Effector CD4-positive, alpha-beta T cell (primary cell): ENCODE measurements at places on chromosomes 6 and 20.

DNA sequence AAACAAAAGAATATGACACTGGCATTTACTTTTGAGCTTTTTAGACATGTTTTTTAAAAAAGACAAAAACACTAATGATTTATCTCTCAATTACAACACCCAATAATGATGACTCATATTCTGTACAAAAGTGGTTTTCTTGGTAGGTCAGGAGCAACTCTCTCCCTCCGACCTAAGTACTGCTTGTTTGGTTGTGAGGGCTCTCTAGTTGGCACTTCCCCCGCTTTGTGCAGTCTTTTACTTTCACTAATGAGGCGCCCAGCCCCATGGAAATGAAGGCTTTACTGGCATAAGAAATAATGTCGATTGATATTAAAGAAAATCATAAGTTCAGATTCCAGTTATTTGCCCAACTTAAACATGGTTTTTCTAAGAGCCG lies 1.3 kb downstream of the KPNA5 start:
- DNase-seq: peak; percentile 30

- DNase-seq: no peak
Observed at GRCh38 chr6:47724300-47724699, 25.9 kb downstream of the ADGRF4 start.

GRCh38 chr6:168530653-168531071 lies 89.7 kb downstream of the SMOC2 start:
- DNase-seq: no peak

GRCh38 chr6:104711371-104711770 lies 148.3 kb downstream of the HACE1 start:
- DNase-seq: no peak

- no peak for DNase-seq
Observed at GRCh38 chr20:37234254-37234581, 27.4 kb downstream of the GHRH start.

DNA sequence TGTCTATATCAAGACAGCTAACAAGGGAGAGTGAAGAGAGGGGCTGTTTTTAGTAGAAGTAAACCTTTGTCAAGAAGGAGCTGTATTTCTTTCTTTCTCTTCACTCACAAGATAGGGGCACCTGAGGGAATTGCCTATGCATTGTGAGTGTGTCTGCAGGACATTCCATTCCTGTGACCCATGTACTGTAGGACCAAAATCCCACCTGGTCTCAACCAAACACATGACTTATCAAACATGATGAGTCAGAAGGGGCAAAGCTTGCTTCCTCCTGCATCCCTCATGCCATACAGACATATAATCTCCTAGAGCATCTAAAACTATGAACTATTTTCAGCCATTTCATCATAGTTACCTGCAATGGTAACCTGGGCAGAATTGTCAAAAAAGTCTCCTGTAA lies 21.8 kb downstream of the PKHD1 start:
- no peak for DNase-seq

GRCh38 chr6:145845557-145845956 lies 31.0 kb upstream of the FBXO30 start:
- no peak for DNase-seq

DNA sequence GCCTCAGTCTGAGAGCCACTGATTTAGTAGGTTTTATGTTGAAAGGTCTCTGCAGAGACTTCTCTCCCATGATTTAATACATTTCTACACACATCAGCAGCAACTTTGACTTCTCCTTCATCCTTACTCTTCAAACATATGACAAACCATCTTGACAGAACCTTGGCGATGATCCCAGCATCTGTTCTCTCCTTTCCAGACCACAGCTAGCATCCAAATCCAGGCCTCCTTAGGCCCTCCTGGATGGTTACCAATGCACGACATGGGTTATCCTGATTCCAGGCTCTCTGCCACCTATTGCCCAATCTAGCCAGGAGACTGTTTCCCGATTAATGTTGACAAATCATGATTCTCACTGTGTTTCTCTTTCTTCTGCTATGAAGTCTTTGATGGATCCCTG lies 16.8 kb downstream of the LAMA4 start:
- no peak for DNase-seq

- no peak for DNase-seq
Observed at GRCh38 chr6:148385379-148385778, 42.7 kb downstream of the SASH1 start.

DNA sequence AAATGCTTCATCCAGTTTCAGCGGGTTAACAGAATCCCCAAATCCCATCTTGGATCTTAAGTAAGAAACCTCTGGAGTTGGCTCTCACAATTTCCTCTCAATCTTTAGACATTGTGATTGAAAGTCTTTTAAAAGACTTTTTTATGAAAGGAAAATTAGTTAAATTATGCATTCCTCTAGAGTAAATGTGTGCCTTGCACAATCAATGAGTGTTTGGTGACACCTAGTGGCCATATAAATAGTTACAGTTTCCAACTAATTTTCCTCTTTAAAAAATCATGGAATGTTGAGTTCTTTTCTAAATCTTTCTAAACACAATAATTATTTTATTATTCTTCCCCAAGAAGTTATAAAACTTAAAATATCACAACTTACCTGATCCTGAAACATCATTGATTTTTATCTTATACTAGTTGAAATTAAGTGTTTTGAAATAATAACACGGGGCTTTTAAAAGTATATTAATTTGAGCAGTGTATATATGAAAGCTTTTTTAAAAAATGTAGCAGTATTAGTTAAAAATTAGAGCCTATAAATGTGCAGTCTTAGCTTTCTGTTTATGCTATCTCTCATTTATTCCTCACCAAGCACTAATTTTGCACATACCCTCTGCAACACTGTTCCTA lies 66.4 kb downstream of the PKHD1 start:
- no peak for DNase-seq

GRCh38 chr6:111263837-111264236 lies 176.5 kb downstream of the SLC16A10 start:
- DNase-seq: no peak

GRCh38 chr6:90406142-90406794 lies 109.6 kb upstream of the BACH2 start:
- DNase-seq: no peak

- no peak for DNase-seq
Observed at GRCh38 chr6:145838305-145838704, 23.7 kb upstream of the FBXO30 start.

GRCh38 chr20:2116170-2116940 lies 14.7 kb downstream of the STK35 start:
- DNase-seq: no peak

DNA sequence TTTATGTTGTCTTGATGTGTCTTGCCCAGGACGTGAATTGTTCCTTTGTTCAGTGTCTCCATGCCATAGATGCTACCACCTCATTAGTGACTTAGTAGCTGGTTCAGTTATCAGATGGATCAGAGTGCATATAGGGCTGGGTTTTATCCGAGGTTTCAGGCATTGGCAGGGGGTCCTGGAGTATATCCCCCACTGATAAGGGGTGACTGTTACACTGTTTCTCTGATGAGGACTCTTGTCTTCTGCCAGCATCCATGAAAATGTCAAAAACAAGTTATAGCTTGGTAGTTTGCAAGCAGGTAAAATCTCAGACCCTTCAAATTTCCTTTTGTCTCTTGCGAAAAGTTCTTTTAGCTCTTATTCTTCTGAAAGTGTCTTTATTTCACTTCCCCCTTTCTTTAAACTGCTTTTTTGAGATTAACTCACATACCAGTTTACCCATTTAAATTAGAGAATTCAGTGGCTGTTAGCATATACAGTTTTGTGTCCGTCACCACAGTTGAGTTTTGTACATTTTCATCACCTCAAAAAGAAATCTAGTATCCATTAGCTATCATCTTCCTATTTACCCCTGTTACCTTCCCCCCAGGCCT lies 109.2 kb downstream of the CDYL start:
- DNase-seq: no peak

- DNase-seq: no peak
Observed at GRCh38 chr6:105896052-105896820, 189.9 kb upstream of the PRDM1 start.

DNA sequence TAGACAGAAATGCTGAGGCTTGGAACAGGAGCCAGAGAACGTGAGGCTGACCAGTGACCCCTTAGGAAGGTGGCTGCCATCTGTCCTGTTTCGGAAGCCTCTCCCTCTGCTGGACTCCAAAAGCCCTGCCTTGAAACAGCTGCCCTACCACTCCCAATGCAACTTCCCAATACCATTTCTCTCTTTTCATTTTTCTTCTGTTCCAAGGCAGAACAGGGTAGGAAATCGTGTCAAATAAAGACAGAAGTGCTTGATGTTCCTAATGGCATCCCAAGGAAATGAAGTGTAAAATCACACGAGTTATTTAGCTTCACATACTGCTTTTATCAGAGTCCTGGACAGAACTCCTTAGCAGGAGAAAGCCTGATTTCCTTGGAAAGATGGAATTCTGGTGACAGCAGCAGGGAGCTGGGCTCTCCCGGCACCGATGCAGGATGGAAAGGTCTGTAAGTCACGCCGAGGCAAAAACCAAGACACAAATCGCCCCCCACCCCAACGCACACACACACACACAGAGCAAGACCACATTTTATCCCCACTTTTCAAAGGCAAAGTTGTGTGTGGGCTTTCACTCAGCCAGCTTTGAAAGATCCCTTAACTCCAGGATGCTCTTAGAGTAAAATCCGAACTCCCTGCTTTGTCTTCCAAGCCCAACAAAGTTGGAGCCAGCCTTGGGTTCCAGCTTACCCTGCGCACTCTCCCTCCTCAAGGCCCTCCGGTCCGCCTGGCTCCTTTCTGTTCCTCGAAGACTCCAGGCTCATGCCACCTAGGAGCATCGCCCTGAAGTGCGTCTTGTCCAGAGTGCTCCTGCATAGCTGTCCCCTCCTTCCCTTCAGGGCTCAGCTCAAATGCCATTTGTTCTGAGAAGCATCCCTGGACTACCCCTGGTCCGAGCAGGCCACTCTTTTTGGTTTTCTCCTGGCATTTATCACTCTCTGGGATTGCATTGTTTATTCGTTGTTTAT lies 11.6 kb upstream of the STX16 start:
- no peak for DNase-seq

DNA sequence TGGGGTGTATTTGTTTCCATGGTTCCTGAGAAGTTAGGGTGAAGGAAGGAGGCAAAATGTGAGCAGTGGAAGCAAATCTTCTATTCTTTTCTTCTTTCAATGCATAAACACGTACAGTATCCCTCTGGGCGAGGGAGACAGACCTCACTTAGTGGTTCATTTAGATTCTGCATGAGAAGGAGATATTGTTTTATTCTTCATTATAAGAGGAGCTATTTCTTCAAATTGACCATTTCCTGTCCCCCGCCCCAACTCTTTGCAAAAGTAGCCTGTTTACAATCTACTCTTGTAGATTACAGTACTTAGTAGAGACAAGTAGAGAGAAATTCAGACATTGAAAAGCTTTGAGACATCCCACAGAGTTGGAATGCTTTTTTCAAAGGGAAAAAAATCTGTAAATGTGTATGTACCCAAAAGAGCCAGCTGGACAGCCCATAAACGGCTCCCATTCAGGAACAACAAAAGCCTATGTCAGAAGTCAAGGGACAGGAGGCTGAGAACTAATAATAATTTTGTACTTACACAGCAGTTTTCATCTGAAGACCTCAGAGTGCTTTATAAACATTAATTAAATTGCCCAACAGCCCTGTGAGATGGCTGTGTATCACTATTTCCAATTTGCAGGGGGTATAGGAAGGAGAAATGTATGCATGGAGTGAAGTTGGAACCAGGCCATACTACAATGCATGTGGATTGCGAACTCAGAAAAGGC lies 23.9 kb downstream of the CD83 start:
- DNase-seq: no peak

DNA sequence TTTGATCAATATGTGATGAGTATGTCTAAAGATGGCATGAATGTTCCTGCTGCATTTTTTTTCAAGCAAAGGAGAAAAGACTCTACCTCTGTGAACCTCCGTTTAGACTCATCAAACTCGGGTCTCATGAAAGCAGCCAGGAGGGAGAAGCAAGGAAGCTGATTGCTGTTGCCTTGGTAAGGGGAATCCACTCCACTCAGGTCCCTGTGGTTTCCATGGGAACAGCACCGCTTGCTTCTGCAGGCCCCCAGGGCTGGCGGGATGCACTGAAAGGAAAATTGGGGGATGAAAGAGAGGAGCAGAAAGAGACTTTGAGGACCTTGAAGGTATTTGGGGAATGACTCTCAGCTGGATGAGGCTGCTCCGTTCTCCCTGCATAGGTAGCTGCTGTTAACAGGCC lies 249.6 kb upstream of the RIN2 start:
- DNase-seq: no peak

- no peak for DNase-seq
Observed at GRCh38 chr6:119446115-119446554, 96.6 kb upstream of the MAN1A1 start.

DNA sequence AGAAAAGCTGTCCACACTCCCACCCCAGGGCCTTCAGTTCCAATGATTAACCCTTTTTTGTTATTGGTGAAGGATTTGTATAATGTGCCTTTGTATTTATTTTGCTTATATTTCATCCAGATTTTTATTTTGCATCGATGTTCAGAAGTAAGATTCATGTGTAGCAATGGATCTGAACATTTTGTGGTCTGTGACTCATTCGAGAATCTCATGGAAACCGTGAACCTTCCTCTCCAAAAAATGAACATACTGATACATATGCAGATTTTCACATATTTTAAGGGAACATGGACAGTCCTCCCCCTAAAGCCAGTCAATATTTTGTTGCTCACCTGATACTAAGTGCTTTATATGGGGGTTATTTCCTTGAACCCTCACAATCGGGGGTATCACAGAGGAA lies 421.8 kb upstream of the SOX4 start:
- no peak for DNase-seq

DNA sequence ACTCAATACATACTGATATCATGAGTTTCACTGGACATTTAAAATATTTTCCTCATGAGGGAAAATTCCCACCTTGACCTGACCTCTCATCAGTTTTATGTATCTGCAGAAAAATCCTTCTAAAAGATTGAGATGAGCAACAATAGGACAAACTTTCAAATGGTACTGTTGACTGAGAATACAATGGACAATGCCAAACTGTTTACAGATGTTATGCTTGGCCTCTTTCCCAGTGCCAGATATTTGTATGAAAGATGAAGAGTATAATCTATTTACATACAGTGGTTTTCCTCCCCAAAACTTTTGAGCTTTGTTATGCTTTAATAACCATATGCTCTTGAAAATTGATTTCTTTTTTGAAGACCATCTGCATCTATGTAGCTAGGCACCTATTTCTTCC lies 245.1 kb upstream of the RSPO3 start:
- DNase-seq: no peak

DNA sequence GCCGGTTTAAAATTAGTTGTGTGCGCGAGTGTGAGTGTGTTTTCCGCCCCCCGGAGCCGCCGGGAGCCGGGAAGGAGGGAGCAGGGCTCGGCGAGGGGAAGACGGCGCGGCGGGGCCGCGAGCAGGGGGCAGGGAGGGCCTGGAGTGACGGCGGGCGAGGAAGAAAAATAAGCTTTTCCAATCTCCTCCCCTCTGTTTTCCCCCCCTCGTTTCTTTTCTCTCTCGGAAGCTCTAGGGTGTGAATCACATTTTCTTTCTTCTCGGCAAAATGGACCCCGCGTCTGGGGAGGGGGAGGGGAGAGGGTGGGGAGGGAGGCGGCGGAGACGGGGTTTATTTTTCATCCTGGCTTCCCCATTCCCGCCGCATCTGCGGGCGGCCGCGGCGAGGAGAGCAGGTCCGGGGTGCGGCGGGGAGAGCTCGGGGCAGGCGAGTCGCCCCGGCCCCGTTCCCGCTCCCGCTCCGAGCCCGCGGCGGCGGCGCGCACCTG lies 881 bp downstream of the BICRAL start:
- peak; percentile 64 for DNase-seq
